GM12891 (cell line): ENCODE measurements at places on chromosomes 2 and 18.

DNA sequence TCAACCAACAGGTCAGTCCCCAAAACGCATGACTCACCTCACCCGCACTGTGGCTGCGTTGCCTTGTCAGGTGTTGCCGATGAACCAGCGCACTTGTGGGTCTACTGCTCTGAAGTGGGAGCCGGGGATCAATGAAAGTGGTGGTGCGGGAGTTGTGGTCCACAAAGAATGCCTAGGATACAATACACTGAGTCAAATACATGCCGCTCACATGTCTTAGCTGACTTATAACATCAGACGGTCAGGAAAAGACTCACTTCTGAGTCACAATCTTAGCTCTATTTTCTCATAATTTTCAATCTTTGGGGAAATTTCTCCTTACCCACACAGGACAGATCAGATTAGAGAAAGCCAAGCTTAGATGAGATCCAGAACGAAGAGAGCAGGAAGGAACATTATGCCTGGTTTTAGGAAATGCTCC lies 107.1 kb upstream of the STK17B start:
- no peak for DNase-seq

- no peak for DNase-seq
These were observed 1696.7 kb upstream of the PIK3C3 start for GRCh38 chr18:40258311-40258710.

DNA sequence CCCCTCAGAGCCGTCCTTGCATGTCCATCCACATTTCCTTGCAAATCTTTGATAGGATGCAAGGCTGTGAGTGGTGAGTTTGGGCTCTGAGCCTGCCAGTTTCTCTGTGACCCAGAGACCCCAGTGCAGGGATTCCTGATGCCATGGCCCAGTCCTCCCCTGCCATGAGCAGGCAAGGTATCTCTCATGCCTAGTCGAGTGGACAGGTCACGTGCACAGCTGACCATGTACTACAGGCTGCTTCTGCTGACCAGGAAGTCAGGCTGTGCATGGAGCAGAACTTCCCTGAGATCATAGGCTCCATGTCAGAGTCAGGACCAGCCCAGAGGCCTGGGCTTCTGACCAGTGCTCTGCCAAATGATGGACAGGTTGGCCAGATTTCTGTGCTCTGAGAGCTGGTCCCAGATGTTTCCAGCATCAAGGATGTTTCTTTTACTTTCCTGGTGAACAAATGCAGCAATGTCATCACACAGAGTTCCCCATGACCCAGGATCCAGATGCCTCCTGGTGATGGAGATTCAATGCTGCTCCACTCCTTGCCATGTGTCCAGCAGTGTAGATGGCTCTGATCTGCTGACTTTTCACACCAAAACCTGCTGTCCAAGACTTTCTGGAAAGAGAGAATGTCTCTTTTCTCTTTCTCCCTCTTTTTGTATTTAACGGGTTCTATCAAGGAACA lies 321.6 kb upstream of the HS6ST1 start:
- DNase-seq: no peak

GRCh38 chr2:217804791-217805667 lies 197.8 kb downstream of the TNS1 start:
- no peak for DNase-seq

DNA sequence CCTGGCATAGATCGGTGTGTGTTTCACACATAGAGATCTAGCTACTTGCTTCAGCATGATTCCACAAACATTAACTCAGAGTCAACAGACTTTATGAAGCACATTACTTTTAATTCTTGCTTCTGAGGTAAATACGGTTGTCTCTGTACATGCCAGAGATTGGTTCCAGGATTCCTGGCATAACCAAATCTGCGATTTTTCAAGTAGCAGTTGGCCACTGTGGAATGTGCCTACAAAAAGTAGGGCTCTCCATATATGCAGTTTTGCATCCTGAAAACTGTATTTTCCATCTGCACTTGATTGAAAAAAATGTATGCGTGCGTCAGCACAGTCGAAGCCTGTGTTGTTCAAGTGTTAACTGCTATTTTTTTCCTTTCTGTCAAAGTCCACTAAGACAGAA lies 85.0 kb downstream of the ZAP70 start:
- no peak for DNase-seq

- no peak for DNase-seq
These were observed 84.9 kb upstream of the ZCCHC2 start for GRCh38 chr18:62438018-62438329.

DNA sequence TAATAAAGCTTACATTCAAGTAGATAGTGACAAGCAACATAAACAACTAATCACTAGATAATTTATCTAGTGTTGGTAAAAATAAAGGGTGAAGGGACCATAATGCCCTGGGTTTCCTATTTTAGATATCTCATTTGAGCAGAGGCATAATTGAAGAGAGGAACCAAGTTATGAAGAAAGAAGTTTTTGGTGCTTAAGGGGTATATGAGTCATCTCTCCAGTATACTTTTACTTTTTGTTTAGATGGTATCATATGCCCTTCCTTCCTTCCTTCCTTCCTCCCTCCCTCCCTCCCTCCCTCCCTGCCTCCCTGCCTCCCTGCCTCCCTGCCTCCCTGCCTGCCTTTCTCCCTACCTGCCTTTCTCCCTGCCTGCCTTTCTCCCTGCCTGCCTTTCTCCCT lies 1053.5 kb upstream of the CELF4 start:
- no peak for DNase-seq

- no peak for DNase-seq
These were observed 471.2 kb upstream of the HS6ST1 start for GRCh38 chr2:128789776-128790455.

GRCh38 chr2:59706729-59707128 lies 846.7 kb downstream of the BCL11A start:
- no peak for DNase-seq

DNA sequence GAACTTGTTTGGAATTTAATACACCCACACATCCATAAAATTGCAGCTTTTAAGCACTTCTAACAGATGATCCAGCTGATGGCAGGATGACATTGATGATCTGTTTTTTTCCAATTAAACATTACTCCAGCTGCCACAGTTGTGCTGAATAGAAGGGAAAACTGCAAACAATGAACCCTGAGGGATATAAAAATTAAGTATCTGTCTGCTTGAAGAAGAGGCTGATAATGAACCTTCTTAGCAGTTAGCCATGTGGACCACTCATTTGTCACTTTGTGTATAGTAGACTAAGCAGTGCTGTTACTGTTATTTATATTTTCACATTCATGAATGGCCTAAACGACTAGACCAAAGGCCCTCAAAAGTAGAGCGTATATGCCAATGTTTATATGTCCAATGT lies 1201.0 kb upstream of the LRRTM1 start:
- DNase-seq: no peak

DNA sequence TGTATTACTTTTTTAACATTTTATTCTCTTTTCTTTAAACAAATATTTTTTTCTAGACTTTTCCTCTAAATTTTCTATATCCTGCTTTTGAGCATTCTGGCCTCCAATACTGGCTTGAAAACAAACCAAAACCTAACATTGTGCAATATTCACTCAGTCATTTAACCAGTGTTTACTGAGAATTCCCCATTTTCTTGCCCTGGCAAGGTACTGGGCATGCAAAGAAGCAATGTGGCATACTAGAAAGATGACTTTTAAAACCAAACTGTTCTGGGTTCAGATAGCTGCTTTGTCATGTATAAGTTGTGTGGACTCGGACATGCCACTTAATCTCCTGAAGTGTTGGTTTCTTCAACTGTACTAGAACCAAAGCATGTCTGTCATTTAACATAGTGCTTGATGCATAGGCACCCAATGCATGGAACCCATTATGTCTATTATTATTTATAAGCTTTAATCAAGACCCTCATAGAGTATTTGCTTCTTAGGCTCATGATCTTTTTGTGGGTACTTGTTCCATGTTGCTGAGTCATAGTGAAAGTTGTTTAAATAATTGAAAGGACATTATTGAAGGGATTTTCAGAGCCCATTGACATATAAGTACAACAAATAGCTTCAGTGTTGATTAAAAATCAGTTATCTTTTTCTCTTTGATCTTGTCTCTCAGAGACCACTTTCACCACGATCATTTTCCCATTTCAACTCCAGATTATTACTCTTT lies 185.4 kb upstream of the OSR1 start:
- DNase-seq: no peak

DNA sequence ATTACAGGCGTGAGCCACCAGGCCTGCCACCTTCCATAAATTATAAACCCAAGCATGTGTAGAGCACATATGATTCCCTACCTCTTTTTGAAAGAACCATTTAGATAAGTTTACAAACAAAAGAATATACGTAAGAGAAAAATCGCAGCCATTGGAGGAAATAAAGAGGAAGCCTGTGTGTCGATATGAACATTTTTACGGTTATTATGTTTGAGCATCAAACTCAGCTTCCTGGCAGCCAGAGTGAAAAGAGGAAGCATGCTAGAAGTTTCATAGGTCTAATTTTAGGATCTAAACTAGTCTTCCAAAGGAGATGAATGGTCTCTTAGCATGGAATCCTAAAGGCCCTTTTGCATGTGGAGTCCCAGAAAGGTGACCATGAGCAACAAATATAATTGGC lies 104.3 kb downstream of the PLB1 start:
- no peak for DNase-seq

- no peak for DNase-seq
These were observed 762.4 kb downstream of the DSC3 start for GRCh38 chr18:30280186-30280585.

DNA sequence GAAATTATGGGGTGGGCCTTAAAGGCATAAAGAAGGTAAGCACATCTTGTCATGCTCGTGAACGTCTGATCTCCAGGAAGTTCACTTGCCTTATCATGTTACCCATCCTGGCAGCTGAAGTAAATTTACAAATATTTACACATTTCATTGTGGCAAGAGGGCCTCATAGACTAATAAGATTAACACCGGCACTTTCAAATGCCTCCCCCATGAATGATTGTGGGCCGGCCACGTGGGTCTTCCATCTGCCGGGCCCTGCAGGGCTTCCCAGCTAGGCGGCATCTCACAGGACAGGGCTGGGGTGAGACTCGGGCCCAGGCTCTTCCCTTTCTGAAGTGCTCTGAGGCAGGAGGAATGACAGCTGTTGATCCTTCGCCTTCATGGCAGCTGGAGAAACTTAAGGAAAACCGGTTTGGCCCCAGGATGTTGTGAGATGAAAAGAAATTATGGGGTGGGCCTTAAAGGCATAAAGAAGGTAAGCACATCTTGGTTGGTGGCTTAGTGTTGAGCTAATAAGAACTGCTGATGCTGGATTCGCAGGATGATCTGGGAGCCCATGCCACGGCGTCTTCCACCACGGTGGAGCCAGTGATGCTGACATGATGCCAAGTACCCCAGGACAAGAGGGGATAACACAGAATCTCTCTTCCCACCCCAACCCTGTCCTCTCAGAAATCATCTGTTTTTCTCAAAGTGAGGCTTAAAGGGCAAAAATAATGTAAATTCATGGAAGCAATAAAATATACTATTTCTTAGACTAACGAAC lies 176.3 kb downstream of the SEPTIN10 start:
- no peak for DNase-seq

- no peak for DNase-seq
These were observed 25.6 kb downstream of the IKZF2 start for GRCh38 chr2:213125646-213126347.

GRCh38 chr2:54260241-54260595 lies 4.2 kb upstream of the TSPYL6 start:
- no peak for DNase-seq
